Activated CD8-positive, alpha-beta memory T cell treated with anti-CD3 and anti-CD28 coated beads for 24 hours (primary cell): ENCODE measurements at places on chromosomes 3 and 15.

- DNase-seq, result no peak
These were observed 112.7 kb downstream of the STAC start for GRCh38 chr3:36493051-36493450.

GRCh38 chr3:88707837-88708236 lies 399.6 kb upstream of the EPHA3 start:
- no peak for DNase-seq

GRCh38 chr3:151753846-151754245 lies 20.1 kb downstream of the AADACL2 start:
- no peak for DNase-seq

GRCh38 chr3:152713989-152714388 lies 120.9 kb upstream of the P2RY1 start:
- DNase-seq, result no peak

GRCh38 chr3:45659661-45660566 lies 29.3 kb upstream of the SACM1L start:
- peak; percentile 71 for DNase-seq
